ENCODE measurements at places on chromosomes 16 and 17. TPM values are rescaled to one million over a fixed set of nuclear protein-coding genes. Genes with fewer than 3 reads are reported as not detected.

- peak; percentile 52 for DNase-seq
Measured at GRCh38 chr17:21042458-21043295, at the start of gene USP22. Gene USP22 (minus strand): TSS chr17:21043011. CDS start chr17:21042835, 176 bp downstream.

DNA sequence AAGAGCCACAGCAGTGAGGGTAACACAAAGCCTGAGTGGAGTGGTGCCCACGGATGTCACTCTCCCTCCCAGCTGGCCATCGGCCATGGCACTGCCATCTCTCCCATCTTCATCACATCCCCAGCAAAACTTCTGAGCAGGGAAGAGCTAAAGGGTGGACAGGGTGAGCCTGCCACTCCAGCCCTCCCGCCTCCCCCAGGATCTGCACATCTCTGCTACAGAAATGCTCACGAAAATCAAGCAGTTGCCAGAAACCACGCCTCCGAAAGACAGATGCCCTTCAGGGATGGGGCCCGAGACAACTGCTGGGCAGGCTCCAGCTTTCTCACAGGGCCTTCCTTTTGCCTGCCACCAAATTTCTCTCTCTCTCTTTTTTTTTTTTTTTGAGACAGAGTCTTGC is 3.6 kb downstream of the GRIN2C start:
- DNase-seq = no peak

DNA sequence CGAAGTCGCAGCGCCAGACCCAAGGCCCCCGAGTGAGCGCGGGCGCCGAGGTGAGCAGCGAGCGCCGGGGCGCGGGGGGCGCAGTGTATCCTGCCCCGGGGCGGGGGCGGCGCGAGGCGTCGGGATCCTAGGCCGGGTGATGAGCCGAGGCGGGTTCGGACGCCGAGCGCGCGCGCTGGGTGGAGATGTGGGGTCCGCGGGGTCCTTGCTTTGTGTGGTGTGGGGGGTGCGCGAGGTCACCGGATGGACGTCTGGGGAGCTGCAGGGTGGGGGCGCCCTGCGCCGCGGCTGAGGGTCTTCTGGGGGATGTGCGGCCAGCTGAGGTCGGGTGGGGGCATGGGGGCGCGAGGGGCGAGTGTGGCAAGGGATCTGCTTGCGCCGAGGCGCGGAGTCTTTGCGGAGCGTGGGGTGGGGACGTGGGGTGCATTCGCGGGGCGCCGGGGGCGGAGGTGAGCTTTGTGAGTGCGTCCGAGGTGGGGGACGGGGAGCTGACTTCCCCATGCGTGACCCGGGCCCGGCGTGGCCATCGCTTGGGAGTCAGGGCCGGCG is 560 bp downstream of the RAI1 start:
- DNase-seq = peak; percentile 53

DNA sequence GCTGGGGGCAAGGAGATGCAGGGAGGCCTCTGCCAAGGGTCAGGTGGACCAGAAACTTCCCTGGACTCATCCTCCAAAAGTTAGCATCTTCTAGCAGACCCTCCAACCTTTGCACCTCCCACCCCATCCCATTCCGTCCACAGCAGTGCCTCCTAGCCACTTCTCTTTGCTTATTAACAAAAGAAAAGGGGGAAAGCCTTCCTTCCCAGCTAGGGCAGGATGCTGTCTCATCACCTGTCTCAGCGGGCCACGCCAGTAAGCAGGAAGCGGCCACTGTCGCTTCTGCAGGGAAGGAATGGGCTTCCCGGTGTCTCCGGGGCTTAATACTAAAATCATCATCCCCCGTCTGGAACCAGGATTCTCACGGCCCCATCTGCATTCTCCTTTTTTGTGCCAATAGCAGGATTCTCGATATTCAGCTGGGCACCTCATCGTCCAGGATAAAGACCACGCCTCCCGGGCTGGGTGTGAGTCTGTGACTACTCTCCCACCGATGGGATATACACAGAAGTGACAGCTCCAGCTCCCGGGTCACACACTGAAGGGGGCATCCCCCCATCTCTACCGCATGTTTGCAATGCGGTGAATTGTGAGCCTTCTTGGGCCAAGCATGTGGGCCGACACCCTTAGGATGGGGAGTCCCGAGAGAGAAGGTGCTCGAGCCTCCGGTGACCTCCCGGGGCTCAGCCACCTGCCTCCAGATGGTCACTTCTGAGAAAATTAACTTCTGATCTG is 15.5 kb upstream of the RBFOX3 start:
- DNase-seq = no peak

SEPTIN1 gene
- total RNA-seq = 321 TPM

PLA2G10 gene
- total RNA-seq = not detected
